Transverse colon (tissue), 4 donors: ENCODE measurements at places on chromosomes 16 and 17.

- DNase-seq: no peak
Observed at GRCh38 chr17:51992864-51993416, 165.6 kb downstream of the CA10 start.

DNA sequence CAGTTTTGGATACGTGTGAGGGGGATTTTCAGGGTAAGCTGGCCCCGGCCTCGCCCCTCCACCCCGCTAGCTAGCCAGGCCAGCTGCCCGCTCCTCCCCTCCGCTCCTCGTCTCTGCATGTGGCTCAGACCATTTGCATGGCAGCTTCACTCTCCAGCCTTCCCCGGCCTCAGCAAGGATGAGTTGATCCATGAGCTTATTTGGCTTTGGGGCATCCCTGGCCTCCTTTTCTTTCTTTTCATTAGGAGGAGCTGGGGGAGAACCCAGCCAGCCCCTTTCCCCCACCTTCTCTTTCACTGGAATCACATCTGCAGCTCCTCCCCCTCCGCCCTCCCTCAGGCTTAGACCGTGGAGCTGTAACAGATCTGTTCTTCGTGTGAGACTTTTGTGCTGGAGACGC is 30.7 kb downstream of the ELAC2 start:
- DNase-seq: no peak

- no peak for DNase-seq
Observed at GRCh38 chr16:56480776-56481467, 29.6 kb downstream of the OGFOD1 start.

- DNase-seq: no peak
Observed at GRCh38 chr17:73633736-73634135, 10.5 kb downstream of the SDK2 start.

DNA sequence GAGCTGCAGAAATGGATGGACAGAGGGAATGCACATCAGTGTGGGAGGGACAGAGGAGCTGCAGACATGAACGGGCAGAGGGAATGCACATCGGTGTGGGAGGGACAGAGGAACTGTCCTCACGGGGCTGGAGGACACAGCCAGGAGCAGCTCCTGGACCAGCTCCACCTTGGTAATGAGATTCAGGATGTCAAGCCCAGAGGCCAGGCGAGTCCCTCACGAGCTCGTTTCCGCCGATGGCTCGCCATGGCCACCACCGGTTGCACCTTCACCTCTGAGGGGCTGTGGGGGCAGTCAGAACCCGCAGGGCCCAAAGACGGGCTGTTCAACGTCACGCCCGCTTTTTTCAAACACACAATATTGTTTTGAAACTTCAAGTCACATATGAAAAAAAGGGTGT is 56.2 kb downstream of the RPH3AL start:
- no peak for DNase-seq

DNA sequence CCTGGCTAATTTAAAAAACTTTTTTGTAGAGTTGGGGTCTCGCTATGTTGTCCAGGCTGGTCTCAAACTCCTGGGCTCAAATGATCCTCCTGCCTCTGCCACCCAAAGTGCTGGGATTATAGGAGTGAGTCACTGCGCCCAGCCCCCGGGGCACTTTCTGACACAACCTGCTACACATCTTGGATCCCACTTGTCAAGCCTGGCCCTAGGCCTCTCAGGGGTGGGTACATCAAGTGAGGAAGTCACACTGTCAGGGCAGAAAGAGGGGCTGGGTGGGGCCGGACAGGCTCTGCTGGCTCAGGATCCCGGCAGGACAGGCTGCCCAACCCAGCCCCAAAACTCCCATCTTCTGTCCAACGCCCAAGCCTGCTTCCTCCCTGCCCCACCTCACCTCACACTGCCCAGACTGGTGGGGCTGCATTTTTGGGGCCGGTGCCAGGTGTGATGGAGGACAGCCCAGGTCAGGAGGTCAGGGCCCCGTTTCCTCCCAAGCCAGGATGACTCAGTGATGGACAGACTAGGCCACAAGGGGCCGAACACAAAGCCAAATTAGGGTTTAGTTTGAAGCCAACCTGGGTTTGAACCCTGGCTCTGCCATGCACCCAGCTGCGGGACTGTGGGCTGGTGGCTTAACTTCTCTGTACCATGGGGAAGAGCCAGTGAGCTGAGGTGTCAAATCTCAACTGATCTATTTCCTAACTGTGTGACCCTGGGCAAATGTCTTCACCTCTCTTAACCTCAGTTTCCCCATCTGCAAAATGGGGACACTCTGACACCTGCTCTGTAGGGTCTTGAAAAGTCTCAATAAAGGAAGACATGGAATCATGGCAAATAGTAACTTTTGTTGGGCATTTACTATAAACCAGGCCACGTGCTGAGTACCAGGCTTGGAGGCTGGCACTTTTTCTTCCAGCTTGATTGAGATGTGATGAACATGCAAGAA is 8.9 kb upstream of the PPL start:
- DNase-seq: no peak
